ENCODE measurements at places on chromosomes 1 and 21. TPM values are rescaled to one million over a fixed set of nuclear protein-coding genes. Genes with fewer than 3 reads are reported as not detected.
A peak's percentile ranks its signal among the peaks of the same experiment; 100 is the strongest.

DNA sequence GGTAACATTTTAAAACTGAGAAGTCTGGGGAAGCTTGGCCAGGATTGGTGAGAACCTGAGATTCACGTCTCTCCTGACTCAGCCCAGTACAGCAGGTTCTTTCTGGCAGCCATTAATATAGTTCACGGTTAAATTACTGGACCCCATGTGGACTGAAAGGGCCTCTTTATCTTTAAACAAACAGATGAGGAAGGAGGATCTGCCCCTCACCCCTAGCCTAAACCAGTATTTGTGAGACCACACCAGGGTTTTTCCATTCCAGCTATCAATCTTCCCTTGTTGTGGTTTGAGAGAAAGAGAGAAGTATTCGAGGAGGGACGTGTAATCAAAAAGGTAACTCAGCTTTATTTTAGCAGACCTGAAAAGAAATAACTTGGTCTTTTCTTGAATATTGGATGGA lies 137.1 kb downstream of the PROX1 start:
- DNase-seq = no peak

- DNase-seq = peak; percentile 72
Observed at GRCh38 chr1:53739109-53739681, at the start of gene GLIS1. Gene GLIS1, minus strand, starts transcription at chr1:53739164. Its CDS starts 1,100 bp downstream, at chr1:53738064.

DNA sequence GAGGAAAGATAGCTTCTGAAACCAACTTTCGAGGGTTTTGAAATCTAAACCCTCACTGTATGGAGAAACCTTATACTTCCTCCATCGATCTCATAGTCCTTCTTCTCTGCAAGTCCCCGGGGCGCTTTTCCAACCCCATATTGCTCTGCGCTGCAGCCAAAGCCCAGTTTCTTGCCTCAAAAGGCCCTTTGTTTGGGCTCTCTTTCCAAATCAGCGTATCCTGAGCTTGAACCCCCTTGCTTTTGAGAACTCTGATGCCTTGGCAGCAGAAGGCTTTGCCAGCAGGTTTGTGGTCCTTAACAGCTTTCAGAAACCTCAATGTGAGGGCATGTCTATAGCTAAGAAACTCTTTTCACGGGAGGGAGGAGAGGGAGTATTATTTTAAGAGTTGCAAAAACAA lies 21.6 kb downstream of the PLPP3 start:
- peak; percentile 76 for DNase-seq

- DNase-seq = peak; percentile 91
Observed at GRCh38 chr1:160101037-160101716, 2.8 kb upstream of the IGSF8 start.

The FCER1G gene
- 13.5 TPM for total RNA-seq

The LCE1E gene
- total RNA-seq = not detected

DNA sequence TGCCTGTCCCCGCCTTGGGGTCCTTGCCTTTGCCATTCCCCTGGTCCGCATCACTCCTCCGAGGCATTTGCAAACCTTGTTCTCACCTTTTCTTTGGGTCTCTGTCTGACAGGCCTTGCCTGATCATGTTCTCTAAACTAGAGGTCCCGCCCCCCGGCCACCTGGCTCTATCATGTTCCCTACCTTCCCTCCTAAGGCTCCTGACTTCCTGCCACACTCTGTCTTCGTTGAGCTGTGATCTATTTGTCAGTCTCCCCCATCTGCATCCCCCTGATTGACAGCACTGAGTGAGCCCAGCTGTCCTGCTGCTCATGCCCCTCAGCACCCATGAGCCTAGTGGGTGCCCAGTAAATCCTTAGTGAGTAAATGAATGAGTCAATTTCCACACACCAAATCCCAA lies 22.8 kb downstream of the ERG start:
- DNase-seq = no peak

- DNase-seq = no peak
Observed at GRCh38 chr1:76919085-76919484, 51.8 kb downstream of the ST6GALNAC5 start.

DNA sequence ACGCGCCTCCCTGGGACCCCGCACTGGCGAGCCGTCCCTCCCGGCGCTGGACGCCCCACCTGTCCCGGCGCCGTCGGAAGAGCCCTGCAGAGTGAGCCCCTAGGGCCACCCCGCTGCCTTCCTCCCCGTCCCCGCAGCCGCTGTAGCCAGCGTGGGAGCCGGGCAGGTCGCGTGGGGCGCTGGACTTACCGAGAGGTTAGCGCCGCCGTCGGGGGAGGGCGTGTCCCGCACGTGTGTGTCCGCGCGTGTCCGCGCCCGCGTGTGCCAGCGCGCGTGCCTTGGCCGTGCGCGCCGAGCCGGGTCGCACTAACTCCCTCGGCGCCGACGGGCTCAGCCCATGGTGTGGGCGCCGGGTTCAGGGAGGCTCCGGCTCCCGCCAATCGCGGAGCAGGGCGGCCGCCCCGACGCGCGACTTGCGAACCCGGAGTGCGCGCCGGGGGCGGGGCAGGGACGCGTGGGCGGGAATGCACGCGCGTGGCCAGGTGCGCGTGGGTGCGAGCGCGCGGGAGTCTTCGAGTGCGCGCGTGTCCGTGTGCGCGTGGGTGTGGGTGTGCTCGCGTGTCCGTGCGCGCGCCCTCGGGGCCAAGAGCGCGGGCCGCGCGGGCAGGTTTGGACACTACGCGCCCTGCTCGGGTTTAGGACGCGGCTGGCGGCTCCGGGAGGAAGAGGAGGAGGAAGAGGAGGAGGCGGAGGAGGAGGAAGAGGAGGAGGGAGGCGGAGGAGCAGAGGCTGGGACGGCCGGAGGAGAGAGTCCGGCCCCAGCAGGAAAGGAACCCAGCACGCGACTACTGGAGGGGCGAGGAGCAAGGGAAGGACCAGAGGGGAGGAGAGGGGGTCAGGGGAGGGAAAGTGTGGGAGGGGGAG lies 145.2 kb upstream of the ETS2 start:
- DNase-seq = no peak

The WARS2 gene
- total RNA-seq = 11.5 TPM

The PLPPR5 gene
- total RNA-seq = 13.0 TPM

- DNase-seq = no peak
Observed at GRCh38 chr1:246152986-246153431, 354.1 kb downstream of the SMYD3 start.

The CCDC17 gene
- 1.8 TPM for total RNA-seq

DNA sequence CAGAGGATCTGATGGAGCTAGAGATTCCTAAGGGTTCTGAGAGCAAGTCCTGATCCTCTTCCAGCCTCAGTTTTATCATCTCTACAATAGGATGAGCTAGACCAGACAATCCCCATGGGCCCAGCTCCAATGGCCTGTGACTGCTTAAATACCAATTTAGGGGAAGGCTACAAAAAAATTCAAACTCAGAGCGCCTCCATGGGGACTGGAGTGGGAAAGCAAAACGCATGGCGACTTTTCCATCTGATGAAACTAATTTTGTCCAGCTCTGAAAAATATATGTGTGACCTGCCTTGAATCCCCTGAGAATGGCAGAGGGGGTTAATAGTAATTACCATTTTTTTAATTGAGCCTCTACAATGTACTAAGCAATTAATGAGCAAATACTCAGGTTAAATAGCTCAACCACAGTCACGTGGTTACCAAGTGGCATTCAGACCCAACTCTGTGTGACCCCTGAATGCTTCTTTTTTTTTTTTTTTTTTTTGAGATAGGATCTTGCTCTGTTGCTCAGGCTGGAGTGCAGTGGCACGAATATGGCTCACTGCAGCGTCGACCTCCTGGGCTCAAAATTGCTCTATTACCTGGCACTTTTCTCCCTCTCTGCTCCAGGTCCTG lies 8.4 kb downstream of the EXTL1 start:
- no peak for DNase-seq

DNA sequence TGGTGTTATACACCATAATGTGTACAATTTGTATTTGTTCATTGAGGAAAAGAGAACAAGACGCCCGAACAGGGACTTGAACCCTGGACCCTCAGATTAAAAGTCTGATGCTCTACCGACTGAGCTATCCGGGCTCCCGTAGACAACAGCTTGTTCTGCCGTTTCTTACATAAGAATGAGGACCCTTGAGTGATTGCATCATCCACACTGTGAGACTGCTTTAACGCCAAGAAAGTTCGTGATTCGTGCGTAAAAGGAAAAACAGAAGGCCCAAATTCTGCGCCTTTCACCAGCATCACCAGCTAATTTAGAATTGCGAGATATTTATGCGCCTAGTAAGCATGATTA lies 9.3 kb upstream of the MDM4 start:
- peak; percentile 66 for DNase-seq

The NBPF15 gene
- 25.7 TPM for total RNA-seq

- no peak for DNase-seq
Observed at GRCh38 chr1:66284746-66285145, 249.2 kb upstream of the SGIP1 start.

GRCh38 chr1:33735624-33736023 lies 128.3 kb upstream of the HMGB4 start:
- DNase-seq = no peak

DNA sequence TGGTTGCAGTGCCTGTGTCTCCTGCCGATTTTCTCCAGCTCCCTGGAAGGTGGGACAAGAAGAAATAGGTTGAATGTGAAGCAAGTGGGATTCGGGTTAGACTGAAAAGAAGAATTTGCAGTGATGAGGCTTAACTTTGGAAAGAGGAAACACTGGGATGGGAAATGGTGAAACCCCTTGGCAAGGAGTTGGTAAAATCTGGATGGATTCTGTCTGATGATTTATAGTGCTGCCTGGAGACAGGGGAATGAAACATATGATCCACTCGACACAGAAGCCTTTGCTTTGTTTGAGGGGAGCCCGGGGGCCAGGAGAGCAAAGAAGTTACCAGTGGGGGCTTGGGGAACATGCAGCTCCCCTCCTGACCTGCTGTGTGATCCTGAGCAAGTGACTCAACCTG lies 67.2 kb downstream of the UBIAD1 start:
- DNase-seq = no peak

DNA sequence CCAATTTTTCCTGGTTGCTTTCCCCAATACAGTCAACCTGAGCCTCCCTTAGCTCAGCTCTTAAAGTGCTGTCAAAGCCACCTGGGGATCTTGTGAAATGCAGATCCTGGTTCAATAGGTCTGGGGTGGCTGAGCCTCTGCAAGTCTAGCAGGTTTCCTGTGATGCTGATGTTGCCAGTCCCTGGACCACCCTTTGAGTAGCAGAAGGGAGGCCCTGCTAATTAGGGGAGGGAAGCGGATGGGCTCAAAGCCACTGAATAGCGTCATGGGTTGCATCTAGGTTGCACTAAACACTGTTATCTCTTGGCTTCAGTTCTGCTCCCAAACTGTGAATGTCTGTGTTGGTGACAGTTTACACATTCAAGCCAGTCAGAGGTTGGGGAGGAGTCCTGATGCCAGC lies 127.2 kb downstream of the KAZN start:
- DNase-seq = no peak

DNA sequence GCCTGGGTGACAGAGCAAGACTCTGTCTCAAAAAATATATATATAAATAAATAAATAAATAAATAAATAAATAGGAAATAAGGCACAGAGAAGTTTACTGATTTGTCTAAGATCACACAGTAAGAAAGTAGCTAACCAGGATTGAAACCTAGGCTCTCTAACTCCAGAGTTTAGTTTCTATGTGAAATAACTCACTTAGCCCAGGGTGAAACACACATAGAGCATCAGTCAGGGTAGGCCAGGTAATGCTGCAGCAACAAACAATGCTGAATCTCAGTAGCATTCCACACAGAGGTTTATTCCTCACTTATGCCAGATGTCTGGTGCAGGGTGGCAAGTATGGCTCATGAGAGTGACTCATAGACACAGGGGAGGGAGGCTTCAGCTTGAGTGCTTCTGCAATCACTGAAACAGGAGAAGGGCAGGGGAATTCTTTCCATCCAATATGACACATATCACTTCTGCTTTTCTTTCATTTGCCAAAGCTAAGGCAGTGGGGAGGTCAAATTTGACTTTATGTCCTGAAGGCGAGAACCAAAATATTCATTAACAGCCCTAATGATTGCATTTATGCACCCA lies 37.1 kb upstream of the KANK4 start:
- DNase-seq = no peak

The CELA3B gene
- total RNA-seq = not detected

DNA sequence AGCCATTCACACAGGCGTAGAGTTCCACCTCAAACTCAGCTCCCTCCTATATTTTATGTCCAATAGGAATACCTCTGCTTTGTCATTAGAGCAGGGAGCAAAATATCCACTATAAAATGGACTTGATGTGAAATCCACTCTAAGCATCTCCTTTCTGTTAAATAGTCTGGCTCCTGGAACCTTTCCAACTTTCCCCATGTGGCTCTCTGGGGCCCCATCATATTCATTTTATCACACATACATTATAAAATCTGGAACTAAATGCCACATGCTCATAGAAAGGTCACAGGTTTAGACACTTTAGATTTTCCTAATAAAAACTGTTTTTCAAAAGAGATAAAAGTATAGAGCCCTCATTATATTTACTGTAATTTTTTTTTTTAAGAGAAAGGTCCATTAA lies 82.1 kb downstream of the PTPN14 start:
- DNase-seq = no peak

The TMEM200B gene
- 3.2 TPM for total RNA-seq

GRCh38 chr21:32934829-32935228 lies 90.9 kb upstream of the OLIG2 start:
- no peak for DNase-seq

The MEX3A gene
- total RNA-seq = 1.6 TPM

The GBP4 gene
- 6.9 TPM for total RNA-seq

GRCh38 chr1:238401144-238401543 lies 510.4 kb upstream of the ZP4 start:
- no peak for DNase-seq

The ADGRL2 gene
- total RNA-seq = 53.9 TPM

DNA sequence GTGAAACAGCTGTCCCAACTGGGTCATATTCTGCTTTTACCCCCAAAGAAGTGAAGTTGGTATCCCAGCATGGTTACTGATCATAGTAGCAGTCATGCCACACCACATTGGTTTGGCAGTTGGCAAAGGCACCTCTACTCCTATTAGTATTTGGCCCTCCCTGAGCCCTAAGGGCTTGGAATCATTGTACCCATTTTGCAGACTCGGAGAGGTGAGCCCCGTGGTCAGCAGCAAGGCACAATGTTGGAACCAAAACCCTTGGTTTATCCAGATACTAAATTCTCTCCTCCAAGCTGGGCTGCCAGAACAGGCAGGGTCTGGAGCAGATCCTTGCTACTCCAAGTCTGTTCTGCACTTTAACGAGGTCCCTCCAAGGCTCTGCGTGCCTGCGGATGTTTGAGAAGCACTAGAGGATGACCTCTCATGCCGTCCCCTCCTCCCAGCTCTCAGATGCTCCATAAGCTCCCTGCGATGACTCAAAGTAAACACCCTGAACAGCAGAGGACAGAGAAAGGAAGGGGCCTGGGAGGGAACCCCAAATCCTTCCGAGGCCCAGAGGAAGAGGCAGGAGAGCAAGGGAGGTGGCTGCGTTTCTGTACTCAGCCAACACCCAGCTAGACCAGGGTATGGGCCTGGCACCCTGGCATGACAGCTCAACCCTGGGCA lies 89.3 kb downstream of the PAX7 start:
- DNase-seq = no peak

GRCh38 chr1:160904783-160905616 lies 20.0 kb upstream of the ITLN1 start:
- DNase-seq = no peak
